ENCODE measurements at places on chromosomes 6 and 20.

DNA sequence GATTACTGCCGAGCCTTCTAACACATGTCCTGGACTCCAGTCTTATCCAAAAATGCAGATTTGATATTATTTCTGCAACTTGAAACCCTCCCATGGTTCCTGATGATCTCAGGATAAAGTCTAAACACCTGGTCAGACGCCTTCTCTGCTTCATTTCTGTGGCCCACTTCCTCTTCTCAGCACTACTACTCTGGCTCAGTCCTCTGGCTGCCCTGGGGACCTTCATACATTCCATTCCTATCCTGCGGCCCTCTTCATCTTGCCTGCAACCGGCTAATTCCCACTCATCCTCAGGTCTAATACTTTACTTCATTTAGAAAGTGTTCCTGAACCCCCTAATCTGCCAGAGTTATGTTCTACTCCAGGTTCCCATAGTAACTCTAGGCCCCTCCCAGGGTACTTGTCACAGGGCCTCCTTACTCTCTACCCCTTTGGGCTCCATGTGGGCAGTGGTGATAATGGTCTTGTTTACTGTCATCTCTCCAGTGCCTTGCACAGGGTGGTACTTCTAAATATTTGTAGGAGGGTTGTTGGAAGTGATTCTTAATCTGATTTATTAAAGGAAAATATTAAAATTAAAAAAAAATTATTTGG is 18.9 kb downstream of the MAN1A1 start:
- no peak for DNase-seq

DNA sequence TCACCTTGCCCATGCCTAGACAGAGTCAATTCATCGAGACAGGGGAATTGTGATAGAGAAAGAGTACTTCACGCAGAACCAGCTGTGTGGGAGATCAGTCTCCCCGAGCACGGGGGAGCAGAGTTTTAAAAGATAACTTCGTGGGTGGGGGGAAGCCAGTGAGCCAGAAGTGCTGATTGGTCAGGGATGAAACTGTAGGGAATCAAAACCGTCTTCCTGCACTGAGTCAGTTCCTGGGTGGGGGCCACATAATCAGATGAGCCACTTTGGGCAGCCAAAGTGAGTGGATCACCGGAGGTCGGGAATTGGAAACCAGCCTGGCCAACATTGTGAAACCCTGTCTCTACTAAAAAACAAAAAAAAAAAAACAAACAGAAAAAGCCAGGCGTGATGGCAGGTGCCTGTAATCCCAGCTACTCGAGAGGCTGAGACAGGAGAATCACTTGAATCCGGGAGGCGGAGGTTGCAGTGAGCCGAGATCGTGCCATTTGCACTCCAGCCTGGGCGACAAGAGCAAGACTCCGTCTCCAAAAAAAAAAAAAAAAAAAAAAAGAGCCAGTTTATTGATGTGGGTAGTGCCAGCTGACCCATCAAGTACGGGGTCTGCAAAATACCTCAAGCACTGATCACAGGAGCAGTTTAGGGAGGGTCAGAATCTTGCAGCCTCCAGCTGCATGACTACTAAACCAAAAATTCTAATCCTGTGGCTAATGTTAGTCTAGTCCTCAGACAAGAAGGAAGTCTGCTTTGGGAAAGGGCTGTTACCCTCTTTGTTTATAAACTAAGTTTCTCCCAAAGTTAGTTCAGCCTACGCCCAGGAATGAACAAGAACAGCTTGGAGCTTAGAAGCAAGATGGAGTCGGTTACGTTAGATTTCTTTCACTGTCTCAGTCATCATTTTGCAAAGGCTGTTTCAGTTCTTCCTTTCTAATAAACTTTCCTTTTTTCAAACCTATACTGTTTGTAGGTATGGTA is 3.9 kb upstream of the TRIM39 start:
- no peak for DNase-seq

DNA sequence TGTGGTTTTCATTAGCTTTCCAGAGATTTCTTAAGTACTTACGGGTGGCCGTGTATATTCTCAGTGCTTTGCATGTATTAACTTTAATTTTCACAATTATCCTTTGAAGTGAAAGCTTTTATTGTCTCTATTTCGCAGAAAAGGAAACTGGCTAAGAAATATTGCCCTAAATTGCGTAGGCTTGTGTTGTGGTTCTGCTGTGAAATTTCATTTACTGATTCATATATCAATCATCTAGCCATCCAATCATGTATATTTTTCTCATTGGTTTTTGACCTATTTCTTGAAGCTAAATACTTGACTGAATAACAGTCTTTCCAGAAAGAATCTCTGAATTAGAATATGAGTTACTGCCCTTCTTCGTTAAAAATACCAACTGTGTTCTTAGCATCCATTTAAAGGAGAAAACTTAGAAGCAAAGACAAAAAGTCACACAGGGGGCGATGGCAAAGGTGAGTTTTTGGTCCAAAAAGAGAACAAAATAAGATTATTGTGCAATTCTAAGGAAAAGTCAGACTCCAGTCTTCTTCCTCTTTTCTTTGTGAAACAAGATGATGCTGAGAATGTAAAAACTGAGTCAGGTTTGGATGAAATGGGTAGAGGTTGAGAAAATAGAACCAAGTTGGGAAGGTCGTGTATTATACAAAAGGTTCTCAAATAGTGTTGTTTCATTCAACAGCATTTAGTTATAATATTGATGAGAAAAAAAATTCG is 1.4 kb downstream of the CYB5R4 start:
- no peak for DNase-seq

DNA sequence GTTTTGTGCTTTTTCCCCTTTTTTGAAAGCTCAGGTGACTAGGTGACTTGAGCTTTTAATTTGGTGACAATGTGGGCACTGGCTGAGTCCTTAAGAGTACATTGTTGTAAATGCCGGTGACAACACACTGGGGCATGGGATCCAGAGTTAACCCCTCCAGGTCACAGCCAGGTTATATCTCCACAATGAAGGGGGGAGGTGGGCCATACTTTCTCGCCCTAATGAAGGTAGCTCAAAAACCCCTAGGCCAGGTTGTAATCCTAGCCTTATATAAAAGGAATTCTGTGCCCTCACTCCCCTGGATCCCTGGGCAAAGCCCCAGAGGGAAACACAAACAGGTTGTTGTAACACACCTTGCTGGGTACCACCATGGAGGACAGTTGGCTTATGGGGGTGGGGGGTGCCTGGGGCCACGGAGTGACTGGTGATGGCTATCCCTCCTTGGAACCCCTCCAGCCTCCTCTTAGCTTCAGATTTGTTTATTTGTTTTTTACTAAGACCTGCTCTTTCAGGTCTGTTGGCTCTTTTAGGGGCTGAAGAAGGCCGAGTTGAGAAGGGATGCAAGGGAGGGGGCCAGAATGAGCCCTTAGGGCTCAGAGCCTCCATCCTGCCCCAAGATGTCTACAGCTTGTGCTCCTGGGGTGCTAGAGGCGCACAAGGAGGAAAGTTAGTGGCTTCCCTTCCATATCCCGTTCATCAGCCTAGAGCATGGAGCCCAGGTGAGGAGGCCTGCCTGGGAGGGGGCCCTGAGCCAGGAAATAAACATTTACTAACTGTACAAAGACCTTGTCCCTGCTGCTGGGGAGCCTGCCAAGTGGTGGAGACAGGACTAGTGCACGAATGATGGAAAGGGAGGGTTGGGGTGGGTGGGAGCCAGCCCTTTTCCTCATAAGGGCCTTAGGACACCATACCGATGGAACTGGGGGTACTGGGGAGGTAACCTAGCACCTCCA is 2.2 kb upstream of the VEGFA start:
- no peak for DNase-seq

GRCh38 chr6:10682355-10682988 is 11.9 kb downstream of the C6orf52 start:
- no peak for DNase-seq

- DNase-seq: no peak
These were observed 127.8 kb downstream of the KIF16B start for GRCh38 chr20:16445482-16445881.

GRCh38 chr20:20198011-20198410 is 145.7 kb downstream of the CFAP61 start:
- DNase-seq: no peak

- DNase-seq: no peak
These were observed 112.4 kb upstream of the ATXN1 start for GRCh38 chr6:16873698-16874097.

GRCh38 chr6:116463301-116463700 is 2.1 kb downstream of the CALHM6 start:
- DNase-seq: no peak

DNA sequence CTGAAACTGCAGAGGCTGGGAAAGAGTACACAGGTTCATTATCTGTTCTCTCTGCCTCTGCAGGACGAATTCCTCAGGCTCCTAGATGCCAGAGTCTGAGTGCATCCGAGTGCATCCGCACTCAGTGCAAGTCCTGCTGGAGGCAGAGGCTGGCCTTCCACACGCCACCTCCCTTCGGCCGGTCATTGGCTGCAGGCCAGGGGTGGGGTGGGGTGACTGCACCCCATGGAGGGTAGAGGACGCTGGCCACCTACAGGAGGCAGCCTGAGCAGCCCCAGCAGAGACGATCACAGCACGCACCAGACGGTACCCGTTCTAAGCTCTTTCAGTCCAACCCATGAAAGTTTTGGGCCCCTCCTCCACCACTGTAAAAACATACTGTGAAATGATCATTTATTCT is 11.7 kb downstream of the SFT2D1 start:
- DNase-seq: no peak

All from D721Med (cell line).